ENCODE measurements at places on chromosomes 1 and 21.

DNA sequence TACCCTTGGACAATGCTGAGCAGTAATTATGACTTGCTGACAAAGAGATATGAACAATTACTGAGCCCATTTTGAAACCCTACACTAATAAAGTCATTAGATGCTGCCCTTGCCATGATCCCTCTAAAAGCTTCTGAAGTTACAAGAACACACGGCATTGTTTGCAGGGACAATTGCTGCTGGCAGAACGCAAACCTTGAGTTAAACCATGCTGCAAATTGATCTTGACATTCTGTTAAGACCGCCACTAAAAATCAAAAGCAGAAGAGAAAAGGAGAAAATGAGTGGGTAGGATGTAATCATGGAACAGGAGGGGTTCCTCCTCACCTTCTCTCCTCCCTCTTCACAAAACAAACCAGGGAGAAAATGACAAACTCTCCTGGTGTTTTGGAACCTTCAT is 136.2 kb upstream of the DMRTA2 start:
- DNase-seq, result no peak

DNA sequence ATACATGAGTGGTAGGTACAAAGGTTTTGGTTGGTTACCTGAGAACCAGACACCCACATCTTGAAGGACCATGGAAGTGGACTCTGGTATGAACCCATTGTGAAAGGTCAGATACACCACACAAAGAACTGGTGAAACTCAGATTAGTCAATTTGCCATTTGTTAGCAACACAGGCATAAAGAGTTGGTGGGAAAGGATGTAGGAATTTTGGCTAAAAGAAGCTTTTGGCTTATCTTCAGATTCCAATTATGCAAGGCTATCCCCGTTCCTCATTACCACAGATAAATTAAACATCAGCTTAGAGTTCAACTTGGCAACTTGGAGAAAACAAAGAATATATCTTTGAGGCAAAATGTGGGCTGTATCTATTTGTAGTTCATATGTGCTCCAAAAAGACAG is 87.0 kb upstream of the IRF2BP2 start:
- no peak for DNase-seq

GRCh38 chr1:41627491-41628280 is 143.2 kb upstream of the EDN2 start:
- DNase-seq, result no peak

GRCh38 chr1:16300436-16300835 is 51.8 kb downstream of the FBXO42 start:
- no peak for DNase-seq

GRCh38 chr1:190474650-190475211 is 2.9 kb downstream of the BRINP3 start:
- no peak for DNase-seq

DNA sequence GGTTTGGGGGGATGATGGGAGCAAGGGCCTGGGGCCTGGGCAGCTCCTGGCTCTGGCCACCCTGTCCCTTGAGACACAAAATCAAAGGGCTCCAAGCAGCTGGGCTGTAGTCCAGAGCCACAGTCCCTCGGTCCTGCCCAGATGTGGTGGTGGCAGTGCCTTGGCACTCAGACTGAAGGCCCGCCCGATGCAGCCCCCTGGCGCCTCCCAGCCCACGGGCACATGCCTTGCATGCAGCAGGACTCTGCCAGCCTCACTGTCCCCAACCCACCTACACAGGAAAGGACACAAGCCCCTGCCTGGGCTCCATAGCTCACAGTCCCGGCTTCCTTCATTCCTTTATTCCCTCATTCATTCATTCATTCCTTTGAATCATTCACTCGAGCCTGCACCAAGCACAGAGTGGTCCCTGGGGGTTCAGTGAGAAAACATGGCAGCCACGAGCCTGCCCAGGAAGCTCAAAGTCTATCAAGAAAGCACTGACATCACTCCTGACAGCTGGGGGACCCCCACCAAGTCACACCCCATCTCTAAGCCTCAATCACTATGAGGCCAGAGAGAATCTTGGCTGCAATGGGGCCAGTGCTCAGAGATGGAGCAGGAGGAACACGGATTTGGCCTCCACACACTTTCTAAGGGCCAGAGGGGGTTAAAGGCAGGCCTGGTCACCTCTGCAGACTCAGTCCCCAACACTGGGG is 5.8 kb downstream of the SDC3 start:
- DNase-seq, result no peak

GRCh38 chr1:13541435-13542215 is 27.8 kb upstream of the LRRC38 start:
- DNase-seq, result no peak

DNA sequence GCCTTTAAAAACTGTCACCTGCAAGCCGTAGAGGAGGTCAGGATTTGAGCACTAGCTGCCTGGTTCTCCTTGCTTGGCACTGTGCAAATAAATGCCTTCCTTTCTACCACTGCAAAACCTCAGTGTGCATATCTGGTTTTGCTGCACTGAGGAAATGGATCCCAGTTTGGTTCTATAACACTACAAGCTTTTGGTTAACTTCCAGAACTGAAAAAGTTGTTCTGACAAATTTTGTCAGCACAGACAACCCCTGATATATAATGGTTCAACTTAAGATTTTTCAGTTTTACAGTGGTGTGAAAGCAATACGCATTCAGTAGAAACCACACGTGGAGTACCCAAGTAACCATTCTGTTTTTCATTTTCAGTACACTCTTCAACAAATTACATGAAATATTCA is 29.8 kb upstream of the GALNT2 start:
- no peak for DNase-seq

DNA sequence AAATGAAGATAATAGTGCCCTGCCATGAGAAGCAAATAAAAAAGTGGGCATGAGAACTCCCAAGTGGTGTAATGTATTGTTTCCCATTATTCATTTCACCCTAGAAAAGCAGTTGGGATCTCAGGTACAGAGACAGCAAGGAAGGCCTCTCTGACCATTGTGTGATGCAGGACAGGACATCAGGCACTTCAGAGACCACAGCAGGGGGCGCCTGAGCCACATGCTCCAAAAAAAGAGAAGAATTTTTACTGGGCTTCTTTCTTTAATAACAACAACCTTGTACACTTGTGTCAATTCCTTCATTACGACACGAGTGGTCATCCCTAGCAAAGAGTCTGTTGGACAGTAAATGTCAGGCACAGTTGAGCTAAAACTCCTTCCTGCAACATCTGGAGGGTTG is 533.3 kb downstream of the OMA1 start:
- DNase-seq, result no peak

DNA sequence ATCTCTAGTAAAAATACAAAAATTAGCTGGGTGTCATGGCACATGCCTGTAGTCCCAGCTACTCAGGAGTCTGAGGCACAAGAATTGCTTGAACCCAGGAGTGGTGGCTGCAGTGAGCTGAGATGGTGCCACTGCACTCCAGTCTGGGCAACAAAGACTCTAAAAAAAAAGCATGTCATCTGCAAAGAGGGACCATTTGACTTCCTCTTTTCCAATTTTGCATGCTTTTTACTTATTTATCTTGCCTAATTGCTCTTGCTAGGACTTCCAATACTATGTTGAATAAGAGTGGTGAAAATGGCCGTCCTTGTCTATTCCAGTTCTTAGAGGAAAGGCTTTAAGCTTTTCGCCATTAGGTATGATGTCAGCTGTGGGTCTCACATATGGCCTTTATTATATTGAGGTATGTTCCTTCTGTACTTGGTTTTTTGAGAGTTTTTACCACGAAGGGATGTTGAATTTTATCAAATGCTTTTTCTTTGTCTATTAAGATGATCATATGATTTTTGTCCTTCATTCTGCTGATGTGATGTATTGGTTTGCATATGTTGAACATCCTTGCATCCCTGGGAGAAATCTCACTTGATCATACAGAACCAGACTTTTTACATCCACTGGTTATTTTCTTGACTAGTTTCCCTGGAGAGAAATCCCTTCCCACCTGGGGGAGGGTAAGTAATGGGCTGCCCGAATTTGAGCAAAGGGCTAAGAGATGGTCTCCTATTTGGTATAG is 17.0 kb upstream of the RAP1GAP start:
- DNase-seq, result no peak

DNA sequence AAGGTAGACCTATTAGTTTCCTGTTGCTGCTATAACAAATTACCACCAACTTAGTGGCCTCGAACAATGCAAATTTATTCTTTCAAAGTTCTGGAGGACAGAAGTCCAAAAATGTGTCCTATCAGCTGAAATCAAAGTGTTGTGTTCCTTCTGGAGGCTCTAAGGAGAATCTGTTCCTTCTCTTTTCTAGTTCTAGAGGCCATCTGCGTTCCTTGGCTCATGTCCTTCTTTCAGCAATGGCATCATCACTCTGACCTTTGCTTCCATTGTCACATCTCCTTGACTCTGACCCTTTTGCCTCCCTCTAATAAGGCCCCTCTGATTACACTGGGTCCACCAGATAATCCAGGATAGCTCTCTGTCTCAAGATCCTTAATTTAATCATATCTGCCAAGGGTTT is 1.2 kb upstream of the MR1 start:
- no peak for DNase-seq

GRCh38 chr1:147504801-147505311 is 36.4 kb upstream of the BCL9 start:
- DNase-seq, result no peak

DNA sequence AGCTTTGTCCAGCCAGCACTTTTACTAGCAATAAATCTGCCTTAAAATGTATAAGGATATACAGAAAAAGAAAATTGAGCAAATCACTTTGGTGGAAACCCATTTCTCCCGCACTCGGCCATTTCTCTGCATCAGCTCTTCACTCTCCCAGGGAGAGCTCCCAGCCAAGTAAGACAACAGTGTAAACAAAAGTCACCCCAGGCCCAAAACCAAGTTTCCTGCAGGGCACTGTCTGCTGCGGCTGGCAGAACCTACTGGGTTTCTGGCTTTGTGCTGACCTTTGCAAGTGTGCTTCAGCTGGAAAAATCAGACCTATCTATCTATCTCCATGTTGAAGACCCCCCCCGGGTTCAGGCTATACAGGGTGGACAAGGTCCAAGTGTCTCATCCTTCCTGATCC is 476.7 kb upstream of the CAMK1G start:
- DNase-seq, result no peak

DNA sequence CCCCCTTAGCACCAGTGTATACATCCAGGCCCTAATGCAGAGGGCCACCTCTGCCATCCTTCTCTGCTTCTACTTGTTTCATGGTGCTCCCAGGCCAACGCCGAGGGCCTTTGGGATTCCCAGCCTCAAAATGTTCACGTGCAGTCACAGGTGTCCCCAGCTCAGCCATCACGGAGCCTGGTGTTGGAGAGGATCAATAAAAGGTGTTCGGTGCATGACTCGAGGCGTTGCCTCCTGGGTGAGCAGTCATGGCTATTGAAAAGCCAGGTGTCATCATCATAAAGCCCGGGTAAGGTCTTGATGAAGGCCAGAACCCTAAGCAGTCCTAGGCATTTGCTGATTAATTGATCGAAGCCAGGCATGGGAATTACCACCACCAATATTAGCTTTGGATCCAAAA is 76.1 kb downstream of the ABCA4 start:
- DNase-seq, result no peak

DNA sequence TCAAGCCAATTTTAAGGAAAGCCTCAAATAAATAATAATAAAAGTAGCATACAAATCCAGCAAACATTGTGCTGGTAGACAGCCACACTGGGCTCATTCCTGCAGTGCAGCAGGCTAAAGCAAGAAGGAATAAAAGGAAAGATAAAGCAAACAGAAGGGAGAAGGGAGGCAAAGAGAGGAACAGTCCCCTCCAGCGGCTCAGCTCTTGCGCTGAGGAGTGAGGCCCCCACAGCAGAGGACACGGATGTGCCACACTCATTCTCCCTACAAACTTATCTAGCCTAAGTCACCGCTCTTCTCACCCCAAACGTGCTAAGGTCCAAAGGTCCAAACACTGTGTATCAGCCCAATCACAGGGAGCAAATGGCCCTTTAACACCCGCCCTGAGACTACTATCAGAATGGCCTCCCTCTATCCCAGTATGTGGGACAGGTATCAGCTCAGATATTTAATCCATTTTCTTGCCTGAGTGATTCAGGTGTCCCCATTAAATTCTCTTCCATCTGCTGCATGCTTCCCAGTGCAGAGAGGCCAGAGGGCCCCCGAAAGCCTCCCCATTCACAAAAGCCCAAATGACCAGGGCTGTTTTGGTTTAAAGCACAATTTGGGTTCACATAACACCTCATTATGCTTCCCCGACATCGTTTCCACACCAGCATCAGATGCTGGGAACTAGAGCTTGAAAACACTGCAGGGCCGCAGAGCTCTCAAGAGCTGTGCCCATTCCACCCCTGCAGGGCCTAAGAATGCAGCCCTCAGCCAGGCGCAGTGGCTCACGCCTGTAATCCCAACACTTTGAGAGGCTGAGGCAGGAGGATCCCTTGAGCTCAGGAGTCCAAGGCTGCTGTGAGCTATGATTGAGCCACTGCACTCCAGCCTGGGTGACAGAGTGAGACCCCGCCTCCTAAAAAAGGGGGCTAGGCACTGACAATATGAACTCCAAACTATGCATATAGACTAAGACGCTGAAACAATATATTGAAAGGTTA is 17.8 kb downstream of the CAPZB start:
- no peak for DNase-seq

DNA sequence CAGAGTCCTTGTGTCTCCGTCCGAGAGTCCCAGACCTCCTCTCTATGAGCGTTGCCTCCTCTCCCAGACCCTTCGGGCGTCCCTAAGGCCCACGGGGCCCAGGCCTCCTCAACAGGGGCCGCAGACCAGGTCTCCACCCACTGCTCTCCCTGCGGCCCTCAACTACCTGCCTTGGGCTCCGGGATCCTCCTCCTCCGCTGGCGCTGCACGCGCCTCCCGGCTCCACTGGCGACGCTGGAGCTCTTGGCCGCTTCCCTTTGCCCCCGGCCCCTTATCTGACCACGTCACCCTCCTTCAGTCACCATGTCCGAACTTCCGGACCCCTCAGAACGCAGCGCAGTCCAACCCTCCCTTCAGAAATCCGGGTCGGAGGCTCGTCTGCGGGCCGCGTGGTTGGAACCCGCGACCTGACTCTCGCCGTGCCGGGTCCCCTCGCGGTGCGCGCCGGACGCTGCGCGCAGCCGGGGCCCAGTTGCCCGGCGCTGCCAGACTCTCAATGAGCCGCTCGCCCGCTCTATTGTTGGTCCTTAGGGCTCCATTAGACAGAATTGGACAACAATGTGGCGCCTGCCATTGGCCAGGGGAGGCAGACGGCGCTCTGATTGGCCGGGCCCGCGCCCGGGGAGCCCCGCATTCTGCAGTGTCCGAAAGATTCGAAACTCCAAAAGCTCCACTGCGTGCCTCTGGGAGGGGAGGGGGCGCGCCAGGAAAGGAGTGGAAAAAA is at the start of gene DMRTA2:
Gene DMRTA2 (minus strand): TSS at position 498 of the 724 bp plus-strand sequence. CDS start 1,907 bp downstream, outside the sequence.
- no peak for DNase-seq

DNA sequence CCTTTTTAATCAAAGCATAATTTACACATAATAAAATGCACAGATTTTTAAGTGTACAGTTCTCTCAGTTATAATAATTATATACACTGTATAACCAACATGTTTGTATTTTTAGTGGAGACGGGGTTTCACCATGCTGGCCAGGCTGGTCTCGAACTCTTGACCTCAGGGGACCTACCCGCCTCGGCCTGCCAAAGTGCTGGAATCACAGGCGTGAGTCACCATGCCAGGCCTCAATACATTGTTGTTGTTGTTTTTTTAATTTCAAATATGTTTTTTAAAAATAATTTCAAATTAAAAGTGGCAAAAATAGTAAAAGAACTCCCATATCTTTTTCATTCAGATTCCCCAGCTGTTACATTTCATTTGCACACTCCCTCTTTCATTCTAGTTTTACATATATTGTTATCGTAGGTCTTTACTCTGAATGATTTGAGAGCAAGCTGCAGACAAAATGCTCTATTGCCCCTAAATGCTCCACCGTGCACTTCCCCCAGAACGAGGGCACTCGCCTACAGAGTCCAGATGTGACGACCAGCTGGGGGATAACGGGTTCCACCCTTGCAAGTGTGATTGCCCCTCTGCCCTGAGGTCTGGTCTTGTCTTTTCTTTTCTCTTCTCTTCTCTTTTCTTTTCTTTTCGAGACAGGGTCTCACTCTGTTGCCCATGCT is 19.2 kb upstream of the RD3 start:
- DNase-seq, result no peak

Data from AG09309 (cell line).